ENCODE measurements at places on chromosomes 5 and 9.

- DNase-seq = no peak
Measured at GRCh38 chr5:69167493-69167855, 524 bp downstream of the CCNB1 start.

GRCh38 chr9:32728181-32728580, 55.2 kb upstream of the TMEM215 start:
- no peak for DNase-seq

DNA sequence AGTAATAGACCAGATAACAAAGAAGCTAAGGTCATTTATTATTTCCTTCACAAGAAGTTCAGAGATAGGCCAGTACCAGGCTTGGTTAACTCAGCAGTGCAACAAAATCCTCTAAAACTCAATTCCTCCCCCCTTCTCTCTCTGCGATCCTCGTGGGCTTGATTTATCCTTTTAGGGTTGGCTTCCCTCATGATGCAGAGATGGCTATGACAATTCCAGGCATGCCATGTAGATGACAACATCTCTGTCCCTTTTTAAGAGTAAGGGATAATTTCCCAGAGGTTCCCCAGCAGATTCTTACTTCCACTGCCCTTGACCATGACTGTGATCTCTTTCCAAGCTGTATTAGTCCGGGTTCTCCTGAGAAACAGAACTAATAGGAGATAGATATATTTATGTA, 28.7 kb upstream of the DAP start:
- DNase-seq = no peak

GRCh38 chr9:132541051-132541450, 41.4 kb upstream of the BARHL1 start:
- no peak for DNase-seq

GRCh38 chr9:106708475-106709146, 154.4 kb upstream of the ZNF462 start:
- DNase-seq = no peak

DNA sequence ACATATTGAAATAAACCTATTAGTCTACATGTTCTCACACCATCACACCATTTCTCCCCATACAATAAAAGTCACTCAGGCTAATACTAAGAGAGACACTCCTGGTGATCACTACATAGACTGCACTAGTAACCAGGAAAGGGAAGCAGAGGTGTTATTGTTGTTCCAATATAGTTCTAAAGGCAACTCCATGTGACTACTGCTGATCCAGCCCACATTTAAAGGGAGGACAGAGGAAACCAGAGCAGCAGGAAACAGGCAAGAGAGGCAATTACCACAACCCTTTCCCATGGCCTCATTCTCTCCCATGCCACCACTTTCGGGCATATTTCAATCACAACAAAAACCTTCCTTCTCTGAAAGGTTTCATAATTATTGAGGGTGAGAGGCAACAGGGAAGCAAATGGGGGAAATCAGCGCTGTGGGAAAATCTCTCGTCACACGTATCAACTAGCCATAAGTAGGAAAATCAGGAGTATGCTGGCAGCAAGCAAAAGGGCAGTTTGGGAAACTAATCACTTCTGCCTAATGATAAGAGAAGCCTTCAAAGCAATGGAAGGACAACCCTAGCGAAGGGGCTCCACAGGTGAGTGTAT, 1.8 kb downstream of the UBAP2 start:
- no peak for DNase-seq

DNA sequence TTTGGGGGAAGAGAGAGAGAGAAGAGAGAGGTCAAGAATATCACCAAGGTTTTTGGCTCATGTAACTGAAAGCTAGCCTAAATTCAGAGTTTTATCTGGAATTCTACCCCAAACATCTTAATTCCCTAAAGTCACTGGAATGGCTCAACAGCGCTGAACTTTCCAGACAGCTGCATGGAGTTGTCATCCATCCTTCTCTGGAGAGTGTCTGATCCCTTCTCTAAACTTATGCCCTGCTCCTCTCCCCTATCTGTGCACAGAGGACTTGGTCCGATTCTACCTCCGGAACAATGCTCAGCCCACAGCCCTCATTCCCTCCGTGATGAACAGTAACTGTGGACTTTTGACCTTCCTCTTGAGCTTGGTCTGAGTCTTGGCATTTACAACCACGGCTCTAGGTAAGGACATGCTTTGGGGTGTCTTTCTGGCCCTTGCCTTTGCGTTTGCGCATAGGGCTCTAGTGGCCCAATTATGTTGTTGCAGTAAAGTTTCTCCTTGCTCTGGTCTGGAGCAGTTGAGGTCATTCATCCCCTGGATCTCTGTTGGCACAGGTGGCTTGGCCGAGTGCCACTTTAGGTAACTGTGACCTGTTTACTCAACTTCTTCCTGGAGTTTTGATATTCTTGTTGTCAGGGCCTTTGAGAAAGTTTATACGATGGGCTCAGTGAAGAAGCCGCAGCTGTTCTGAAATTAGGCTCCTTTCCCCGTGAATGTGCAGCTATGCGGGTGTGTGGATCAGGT, 18.3 kb upstream of the CD180 start:
- no peak for DNase-seq

GRCh38 chr5:31825518-31826068, 186.7 kb downstream of the PDZD2 start:
- no peak for DNase-seq

DNA sequence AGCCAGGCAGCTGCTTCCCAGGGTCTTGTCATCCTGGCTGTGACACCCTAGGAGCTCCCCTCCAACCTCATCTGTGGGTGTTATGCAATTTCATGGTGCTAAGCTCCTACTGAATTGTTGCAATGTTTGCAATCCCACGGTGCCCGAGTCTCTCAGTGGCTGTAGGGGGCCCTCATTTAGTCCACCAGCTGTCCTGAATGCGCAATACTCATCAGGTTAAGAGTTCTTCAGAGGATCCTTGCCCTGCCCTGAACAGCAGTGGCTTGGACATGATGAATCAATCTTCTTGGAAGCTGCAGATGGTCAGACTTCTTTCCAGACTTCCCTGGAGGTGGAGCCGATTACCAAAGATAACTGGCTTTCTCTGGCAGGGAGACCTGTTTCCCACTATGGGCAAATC, 584.1 kb downstream of the CCDC171 start:
- no peak for DNase-seq

- no peak for DNase-seq
Measured at GRCh38 chr9:112546149-112547012, 59.8 kb downstream of the KIAA1958 start.

DNA sequence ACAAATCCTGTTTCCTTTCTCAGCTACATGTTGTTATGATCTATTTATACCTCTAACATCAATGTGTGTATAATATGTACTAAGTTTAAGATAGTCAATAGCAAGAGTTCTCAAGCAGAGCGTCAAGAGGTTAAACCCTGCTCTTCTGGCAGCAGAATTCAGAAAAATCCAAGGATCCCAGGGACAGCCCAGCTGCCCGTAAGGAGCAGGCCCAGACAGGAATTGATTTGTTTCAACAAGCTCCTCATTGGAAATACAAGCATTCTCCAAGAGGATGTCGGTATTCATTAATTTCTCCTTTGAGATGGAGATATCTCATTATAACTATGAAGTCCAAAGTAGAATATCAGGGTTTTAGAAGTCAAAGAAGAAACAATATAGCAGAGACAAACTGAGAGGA, 14.9 kb downstream of the EFNA5 start:
- DNase-seq = no peak

DNA sequence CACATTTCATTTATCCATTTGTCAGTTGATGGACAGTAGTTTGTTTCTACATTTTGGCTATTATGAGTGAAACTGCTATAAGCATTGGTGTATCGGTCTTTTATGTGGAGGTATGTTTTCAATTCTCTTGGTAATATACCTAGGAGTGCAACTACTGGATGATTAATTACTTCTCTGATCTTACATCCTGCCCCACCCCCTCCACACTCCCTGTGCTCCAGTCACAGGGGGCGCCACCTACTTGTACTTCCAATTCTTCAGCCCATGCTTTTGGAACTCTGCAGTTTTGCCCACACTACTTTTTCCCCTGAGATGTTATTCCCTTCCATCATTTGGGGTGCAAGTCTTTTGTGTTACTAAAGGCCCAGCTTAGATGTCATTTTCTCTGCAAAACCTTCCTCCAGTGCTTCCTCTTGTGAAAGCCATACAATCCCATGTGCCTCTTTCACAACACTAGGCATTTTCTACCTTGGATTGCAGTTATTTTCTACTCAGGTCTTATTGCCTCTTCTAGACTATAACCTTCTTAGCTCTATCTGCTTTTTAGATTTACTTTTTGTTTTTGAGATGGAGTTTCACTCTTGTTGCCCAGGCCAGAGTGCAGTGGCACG, 42.1 kb downstream of the SEC61B start:
- no peak for DNase-seq

GRCh38 chr5:174087783-174088182, 42.3 kb downstream of the NSG2 start:
- no peak for DNase-seq

GRCh38 chr9:110486218-110486617, 93.3 kb downstream of the SVEP1 start:
- DNase-seq = no peak

DNA sequence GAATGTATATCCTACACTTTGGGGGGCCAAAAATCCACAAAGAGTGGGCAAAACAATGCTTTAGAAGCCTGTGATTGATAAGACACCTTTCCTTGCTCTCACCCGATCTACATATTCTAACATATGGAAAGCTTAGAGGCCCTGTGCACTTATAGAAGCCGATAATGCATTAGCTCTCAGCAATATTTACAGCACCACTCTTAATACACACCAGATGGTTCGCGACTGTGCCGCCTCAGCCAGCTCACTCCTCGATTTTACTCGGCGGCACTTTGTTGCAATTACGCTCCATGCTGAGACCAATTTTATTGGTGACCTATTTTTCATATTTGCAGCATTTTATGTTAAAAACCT, 18.8 kb downstream of the NR2F1 start:
- no peak for DNase-seq

GRCh38 chr5:83564069-83564749, 92.7 kb downstream of the VCAN start:
- no peak for DNase-seq

GRCh38 chr9:135476561-135477355, 2.8 kb upstream of the PPP1R26 start:
- DNase-seq = no peak

DNA sequence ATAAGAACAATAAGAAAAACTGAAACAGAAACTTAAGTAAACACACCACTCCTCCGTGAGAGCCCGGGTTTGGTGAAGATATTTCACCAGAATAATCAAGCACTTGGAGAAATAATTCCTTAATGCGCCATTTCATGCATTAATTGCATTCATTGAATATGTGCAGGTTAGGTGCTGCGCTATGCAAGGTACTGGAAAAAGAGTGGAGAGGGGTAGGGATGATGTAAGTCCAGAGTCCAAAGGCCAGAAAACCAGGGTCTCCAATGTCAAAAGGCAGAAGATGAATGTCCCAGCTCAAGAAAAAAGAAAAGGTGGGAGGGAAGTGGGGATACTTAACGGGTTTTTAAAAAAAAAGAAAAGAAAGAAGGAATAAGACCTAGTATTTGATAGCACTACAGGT, 669 bp upstream of the ZFP37 start:
- DNase-seq = no peak

DNA sequence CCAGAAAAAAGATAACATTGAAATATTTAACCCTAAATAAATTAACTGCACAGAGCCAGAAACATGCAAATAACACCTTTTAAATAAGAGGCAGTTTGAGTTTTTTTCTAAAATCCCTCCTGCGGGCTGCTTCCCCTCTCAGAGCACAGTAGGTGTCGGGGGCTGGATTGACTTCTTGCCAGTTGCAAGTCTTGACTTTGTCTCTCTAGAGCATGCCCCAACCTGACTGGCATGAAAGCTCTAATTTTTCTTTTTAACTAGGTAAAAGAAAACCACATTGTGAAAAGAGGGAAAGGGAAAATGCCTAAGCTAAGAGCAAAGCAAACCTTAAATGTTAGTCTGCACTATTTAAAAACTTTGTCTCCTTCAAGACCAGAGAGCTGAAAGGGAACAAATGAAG, 46.4 kb upstream of the DNAH5 start:
- no peak for DNase-seq

GRCh38 chr5:172163346-172163745, 24.7 kb downstream of the STK10 start:
- DNase-seq = no peak

DNA sequence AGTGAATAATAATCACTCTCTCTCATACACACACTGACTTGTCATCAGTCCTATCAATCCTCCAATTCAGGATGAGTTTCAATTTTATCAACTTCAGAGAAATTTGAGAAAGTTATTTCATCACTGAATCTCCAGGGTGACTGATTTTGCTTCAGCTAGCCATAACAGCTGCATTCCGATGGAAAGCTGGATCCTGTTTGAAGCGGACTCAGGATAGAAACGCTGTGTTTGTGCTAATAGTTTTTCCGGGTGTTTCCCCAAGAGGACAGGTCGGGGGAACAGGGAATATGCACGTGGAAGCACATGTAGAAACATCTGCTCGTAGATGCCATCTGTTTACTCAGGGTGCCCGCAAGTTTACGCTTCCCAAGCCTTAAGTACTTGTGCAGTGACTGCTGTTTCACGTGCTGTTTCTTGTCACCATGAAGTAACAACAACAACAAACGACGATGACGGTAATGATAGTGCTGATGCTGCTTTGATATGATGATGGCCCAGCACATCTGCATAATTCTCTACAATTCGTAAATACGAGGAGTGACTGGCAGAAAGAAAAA, 263.7 kb upstream of the DAPK1 start:
- DNase-seq = no peak

DNA sequence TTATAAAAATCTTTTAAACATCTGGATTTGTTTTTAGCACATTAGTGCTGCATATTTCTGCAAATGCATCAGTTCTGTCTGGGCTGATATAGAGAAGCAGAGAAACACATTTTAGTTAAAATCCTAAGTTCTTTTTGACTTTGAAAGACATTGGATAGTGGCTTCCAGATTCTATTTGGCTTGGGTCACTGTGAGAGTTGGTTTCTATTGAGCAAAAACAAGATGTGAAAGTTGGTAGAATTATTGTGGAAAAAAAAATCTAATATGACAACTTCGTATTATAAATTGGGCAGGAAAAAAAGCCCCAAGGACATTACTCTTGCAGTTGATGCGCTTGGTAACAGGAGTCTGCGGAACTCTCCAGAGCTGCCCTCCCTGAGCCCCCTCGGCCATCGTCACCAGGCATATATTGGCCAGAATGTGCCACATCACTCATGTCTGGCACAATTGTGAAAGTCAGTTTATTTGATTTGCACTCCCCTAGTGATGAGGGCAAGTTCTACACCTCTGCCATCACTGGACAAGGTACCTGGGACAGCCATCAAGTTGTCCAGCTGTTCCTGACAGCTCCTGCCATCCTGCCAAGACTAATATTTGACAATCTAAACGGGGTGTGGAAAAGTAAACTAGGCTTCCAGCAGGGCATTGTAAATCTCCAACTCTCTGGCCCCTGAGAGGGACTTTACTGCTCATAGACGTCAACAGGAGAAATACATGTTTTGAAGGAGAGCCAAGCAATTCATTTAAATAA, 334.5 kb downstream of the TENT4A start:
- no peak for DNase-seq
